ENCODE measurements at places on chromosomes 12 and 14.
A peak's percentile ranks its signal among the peaks of the same experiment; 100 is the strongest.

GRCh38 chr12:130281153-130281799 is 56.4 kb upstream of the PIWIL1 start:
- no peak for DNase-seq

- DNase-seq: no peak
Observed at GRCh38 chr12:52537101-52537500, 15.8 kb downstream of the KRT71 start.

DNA sequence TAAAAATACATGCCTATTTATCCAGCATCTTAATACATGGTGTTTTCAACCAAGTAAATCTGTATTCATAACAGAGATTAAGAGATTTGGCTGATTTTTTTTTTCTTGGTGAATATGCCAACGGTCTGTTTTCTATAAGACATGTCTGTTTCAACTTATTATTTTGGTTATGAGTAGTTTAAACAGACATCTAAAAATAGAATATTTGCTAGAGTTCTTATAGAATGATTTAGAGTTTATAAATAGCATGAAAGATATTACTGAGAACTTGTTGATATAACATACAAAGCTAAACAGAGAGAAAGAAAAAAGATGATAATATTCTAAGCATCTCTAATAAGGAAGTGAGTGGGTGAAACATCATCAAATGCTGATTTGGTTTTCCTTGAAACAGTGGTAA is 199.9 kb downstream of the CCDC91 start:
- no peak for DNase-seq

- DNase-seq: no peak
Observed at GRCh38 chr12:118650586-118650960, 274.2 kb downstream of the SUDS3 start.

- no peak for DNase-seq
Observed at GRCh38 chr14:90669731-90670130, 146.5 kb downstream of the TTC7B start.

DNA sequence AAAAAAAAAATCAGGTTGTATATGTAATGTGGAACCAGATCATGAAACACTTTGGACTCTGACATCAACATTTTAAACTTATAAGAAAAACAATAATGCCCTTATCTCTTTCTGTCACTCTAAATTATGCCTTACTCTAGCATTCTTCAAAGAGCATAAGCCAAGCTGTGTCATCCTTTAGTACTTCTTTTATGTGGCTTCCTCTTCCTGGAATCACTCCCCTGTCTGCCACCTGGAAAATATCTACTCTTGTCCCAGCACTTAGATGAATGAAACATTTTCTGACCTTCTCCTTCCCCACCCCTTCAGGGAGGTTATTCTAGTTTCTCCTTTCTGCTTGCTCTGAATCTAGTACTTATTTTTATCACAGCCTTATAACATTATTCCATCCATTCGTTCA is 101.2 kb downstream of the CNTN1 start:
- DNase-seq: no peak

- no peak for DNase-seq
Observed at GRCh38 chr12:27627123-27627852, 69.0 kb upstream of the REP15 start.

GRCh38 chr14:52650774-52651173 is 44.6 kb downstream of the ERO1A start:
- DNase-seq: no peak

GRCh38 chr12:94873734-94874517 is 129.6 kb downstream of the NDUFA12 start:
- no peak for DNase-seq

- DNase-seq: no peak
Observed at GRCh38 chr12:123888989-123889388, 83.6 kb downstream of the CCDC92 start.

DNA sequence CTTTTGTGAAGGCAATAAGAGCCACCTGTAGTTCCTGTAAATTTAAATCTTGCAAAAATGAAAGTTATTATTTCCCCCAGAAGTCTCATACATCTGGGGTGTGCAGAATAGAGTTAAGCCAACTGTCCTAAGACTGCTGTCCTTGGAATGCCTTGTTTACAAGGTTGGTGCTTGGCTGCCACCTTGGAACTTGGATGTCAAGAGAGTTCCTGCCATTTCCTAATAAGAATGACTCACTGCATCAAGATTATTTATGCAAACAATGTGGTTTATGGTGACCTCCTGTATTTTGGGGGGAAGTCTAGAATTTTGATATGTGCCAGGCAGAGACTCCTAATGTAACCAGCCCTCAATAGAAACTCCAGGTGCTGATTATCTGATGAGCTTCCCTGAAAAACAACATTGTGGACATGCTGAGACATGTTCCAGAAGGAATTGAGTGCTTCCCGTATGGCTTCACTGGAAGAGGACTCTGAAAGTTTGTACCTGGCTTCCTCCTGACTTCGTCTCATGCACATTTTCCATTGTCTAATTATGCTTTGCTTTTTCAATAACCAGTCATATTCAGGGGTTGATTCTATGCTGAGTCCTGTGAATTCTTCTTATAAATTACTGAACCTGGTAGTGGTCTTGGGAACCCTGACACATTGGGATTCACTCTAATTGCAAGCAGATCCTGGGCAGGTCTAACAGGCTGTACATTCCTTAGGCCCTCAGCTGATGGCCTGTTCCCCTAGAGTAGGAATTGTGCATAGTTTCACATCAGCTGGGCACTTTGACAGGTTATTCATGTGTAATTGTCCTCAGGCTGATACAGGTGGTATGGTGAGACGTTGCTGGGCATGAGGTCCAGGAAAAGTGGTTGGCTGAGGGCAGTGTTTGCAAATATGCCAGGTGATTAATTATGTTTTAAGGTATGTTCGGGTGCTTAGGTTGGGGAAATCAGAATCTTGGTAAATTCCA is 1370.7 kb upstream of the TMEM132C start:
- DNase-seq: no peak

- no peak for DNase-seq
Observed at GRCh38 chr14:20609215-20610001, 18.2 kb upstream of the RNASE12 start.

DNA sequence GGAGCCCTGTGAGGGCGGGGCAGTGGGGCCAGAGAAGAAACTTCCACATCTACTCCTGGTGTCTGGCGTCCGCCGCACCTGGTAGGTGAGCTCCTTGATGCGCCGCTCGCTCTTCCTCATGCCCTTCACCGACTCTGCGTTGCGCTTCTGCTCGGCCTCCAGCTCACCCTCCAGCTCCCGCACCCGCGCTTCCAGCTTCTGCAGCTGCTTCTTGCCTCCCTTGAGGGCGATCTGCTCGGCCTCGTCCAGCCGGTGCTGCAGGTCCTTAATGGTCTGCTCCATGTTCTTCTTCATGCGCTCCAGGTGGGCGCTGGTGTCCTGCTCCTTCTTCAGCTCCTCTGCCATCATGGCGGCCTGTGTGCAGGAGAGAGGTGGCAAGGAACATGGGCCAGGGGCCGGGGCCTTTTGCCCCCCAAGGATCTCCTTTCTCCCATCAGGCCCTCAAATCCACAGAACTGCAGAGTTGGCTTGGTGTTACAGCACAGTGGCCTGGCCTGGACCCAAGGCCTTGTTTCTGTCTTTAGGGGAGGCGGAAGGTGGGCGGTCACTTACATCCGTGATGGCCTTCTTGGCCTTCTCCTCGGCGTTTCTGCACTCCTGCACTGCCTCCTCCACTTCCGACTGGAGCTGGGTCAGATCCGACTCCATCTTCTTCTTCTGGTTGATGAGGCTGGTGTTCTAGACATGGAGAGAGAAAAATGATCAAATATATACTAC is 7.7 kb downstream of the CMTM5 start:
- no peak for DNase-seq

DNA sequence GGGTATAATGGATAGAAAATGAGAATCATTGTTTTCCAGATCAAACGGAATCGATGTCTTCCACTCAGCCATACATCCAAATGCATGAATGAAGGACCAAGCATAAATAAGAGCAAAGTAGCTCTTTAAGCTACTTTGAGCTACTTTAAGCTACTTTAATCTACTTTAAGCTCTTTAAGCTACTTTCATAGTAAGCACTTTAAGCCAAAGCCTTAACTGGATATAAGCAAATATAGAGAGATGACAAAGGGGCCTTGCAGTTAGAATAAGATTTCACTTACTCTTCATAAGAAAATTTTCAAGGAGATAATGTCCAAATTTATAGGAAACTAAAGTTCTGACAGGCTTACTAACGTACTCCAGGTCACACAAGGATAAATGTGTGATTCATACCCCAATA is 355.6 kb upstream of the KITLG start:
- no peak for DNase-seq

DNA sequence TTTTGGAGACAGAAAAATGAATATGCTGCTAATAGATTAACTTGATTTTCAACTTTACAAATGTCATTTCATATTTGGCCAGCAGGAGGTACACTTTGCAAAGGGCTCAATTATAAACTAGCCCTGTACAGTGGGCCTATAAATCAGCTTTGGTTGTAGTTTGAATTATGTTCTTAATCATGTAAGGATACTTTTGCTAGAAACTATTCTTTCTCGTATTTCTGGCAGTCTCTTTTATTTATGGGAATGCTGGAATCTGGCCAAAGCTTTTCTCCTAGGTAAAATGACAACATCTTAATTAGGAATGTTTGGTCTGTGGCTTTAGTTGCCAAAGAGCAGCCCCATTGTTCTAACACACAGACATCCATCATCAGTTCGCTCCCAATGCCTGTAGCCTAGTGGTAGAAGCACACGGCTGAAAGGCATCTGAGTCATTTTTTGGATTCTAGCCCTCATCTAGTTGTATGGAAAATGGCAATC is 1322.3 kb upstream of the SEL1L start:
- DNase-seq: no peak

DNA sequence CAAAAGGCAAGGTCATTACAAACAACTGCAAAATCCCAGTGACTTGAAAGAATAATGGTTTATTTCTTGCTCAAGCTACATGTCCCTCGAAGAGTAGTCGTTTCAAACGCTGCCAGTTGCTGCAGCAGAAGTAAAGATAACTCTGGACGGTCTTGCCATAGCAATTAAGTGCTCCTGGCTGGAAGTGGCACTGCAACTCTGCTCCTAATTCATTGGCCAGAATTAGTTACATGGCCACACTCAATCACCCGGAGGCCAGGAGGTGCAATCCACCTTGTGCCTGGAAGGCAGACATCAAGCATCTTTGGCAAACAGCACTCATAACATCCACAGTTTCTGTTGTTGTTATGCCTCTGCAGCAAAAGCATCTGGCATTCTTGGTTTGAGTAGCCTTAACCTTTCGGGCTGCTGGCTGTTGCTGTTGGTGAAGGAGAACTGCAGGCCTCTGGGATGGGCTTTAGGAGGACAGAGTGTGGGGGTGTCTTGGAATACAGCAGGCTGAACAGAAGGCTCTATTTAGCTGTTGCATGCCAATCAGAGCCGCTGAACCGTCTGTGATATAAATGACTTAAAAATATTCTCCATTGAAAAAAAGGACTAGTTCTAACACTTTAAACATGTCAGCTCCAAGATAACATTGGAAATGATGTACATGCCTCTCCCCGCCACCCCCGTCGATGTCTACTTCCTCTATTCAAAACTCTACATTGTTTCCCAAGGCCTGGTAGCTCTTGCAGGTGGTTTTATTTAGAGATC is 123.5 kb upstream of the DYRK2 start:
- DNase-seq: no peak

GRCh38 chr12:132284827-132285741 is 44.3 kb downstream of the GALNT9 start:
- DNase-seq: no peak

DNA sequence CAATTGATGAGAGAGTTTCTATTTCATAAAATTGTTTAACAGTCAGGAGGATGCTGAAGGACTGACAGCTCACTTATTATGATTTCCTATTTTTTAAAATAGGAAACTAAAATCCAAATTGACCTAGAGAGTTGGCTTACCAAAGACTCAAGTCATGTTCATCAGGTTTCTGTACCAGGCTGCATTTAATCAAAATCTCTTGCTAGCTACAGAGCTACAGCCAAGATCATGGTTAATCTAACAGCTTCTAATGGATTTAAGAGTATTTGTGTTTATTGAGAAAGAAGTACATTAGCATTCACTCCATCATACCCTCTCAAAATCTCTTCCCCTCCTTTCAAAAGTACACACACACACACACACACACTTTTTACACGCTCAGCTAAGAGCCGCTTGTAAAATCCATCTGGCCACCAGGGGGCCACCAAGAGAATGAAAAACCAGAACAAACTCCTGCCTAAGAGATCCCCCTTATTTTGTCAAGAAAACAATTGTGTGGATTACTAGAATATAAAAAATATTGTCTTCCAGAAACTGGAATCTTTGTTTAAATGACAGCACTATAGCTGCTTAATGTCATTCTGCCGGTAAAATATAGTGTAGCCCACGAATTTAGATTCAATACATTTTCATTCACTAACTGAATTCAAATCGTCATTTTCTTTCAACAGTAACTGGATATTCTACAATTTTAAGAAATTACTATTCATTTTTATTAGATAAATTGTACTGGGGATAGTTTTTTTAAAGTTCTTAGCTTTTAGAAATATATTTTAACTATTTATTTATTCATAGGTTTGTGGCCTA is 334.0 kb downstream of the BTG1 start:
- DNase-seq: no peak

DNA sequence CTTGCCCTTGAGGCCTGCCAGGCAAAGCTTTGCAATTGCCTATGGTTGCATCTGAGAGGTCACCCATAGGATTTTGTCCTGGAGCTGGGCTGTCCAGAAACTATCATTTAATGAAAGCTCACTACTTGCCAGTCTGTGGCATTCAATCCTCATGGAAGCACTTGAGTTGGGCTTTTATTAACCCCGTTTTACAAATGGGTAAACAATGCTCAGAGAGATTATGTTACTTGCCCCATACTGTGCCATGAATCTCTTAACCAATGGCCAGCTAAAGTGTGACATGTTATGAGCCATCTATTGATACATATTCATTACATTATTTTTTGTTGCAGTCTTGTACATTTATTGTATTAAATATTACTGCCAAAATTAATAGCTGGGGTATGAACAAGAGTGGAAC is 35.9 kb downstream of the PDZRN4 start:
- DNase-seq: no peak

- DNase-seq: no peak
Observed at GRCh38 chr14:96309133-96309895, 53.3 kb downstream of the BDKRB1 start.

DNA sequence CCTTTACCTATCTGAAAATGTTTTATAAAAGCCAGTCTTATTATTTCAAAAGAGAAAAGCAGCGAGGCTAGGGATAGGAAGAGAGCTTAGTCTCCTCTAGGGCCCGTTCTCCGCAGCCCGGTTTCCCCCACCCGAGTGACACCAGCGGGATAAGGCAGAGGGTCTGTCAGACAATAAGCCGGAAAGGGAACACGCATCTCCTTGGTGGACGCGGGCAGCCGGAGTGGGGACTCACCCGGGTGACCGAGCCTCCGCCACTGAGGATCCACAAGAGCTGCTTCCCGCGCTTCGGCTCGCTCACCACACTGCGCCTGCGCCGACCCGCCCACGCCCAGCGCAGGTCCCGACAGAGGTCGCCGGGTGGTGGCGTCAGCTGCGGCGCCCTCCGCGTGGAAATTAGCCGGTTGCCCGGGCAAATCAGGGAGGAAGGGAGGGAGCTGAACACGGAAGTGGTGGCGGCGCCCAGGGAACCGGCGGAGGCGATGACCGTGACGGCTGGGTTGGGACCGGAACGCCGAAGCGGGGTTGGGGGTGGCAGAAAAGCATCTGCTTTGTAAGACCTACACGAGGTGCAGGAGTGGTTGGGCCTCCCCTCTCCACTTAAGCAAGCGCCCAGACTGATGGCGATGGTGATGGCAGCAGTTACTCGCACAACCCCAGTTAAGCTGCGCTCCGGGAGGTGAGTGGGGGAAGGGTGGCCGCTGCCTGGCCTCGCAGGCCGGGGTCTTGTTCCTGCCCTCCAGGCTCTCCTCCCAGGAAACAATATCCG is at the start of the genes SOCS4 and WDHD1:
Gene SOCS4 (plus strand): TSS at position 444 of the 769 bp plus-strand sequence. CDS start 15,806 bp downstream, outside the sequence.
Gene WDHD1 (minus strand): TSS at position 307 of the 769 bp plus-strand sequence. CDS start 312 bp downstream, outside the sequence.
- DNase-seq: peak; percentile 82
